ENCODE measurements at places on chromosomes 2 and 18.

DNA sequence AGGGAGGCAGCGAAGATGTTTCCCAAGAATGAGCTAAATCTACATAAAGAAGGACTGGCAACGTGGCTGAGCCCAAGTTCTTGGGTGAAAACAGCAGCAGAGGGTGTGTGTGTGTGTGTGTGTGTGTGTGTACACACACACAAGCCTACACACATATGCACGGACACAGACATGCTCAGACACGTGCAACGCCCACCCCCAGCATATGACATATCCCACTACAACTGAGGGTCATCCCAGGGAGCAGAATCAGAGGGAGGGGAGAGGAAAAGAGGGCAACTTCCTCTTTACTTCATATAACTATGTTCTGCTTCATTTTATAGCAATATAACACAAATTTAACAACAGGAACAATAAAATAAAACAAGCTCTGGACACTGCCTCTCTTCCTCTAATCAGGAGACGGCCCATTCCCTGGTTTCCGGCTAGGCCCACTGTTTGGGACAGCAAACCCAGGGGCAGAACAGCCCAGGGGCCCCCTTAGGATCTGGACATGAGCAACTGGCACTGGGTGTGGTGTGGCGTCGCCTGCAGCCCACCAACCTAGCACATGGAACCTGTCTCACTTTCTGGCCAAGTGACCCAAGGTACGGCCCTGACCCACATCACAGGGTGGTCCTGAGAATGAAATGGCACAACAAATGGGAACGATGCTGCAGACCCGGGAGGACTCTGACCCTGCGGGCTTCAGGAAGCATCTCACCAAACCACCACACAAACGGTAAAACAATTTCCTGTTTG lies 25.0 kb downstream of the FAM178B start:
- DNase-seq, result no peak

- no peak for DNase-seq
These were observed 47.8 kb upstream of the NT5C1B start for GRCh38 chr2:18637196-18637595.

GRCh38 chr18:39380866-39381265 lies 1815.3 kb upstream of the CELF4 start:
- DNase-seq, result no peak

DNA sequence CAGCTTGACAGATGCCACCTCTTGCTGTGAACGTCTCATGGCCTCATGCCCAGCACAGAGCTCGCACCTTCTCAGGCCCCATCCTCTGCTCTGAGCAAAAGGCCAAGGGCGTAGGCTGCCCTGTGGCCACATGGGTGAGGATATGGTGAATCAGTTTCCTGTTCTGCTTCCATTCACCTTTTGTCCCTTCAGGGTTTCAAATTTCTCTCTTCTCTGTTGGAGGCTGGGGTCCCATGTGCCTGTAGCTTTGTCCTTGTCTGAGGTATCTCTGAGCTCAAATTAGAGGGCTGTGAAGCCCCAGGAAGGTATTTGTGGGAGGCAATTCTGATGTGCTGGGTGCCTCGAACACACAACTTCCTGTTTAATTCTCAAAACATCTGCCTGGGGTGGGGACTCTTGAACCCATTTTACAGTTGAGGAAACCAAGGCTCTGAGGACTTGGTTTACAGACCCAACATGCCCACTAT lies 29.0 kb downstream of the ZAP70 start:
- DNase-seq, result no peak

DNA sequence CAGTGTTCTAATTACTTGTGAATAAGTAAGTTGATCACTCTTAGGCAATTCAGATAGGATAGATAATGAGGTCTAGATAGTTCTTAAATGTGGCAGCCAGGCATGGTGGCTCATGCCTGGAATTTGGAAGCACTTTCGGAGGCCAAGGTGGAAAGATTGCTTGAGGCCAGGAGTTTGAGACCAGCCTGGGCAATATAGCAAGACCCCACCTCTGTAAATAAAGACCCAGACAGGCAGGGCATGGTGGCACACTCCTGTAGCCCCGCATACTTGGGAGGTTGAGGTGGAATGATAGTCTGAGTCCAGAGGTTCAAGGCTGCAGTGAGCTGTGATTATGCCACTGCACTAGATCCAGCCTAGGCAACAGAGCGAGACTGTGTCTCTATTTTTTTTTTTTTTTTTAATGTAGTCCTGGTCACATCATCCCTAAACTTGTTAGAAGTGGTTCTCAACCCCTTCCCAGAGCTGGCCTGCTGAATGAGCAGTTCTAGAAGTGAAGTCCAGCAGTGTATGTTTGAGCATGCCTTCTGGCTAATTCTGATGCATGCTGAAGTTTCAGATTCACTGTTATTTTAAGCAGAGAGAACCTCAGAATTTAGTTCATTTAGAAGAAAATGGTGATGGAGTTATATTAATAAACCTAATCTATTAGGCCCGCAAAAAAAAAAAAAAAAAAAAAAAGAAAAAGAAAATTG lies 306.2 kb downstream of the PRKCE start:
- DNase-seq, result no peak

DNA sequence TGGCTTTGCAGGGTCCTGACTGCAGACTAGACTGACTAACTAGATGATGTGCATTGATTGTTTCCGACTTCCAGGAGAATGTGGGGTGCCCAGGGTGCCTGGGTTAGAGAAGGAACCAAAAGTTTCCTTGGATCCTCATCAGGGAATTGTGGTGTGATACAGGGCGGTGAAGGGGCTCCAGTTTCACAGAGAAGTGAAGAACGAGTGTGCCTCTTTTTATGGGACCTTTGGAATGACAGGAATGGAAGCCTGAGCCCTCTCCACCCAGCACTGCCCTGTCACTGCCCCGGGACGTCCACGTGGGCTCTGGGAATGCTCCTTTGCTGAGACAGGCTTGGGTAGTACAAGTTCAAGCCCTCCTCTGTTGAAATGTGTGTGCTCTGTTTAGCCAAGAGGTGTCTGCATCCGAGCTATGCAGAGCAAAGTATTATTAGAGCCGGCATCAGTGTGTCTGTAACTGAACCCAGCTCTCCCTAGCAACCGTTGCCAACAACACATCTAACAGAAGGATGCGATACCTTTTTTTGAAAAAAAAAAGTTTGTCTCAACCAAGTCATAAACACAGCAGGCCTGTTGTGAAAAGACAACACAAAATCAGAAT lies 183.6 kb downstream of the SMAD7 start:
- DNase-seq, result no peak

- no peak for DNase-seq
These were observed 101.7 kb downstream of the DOCK10 start for GRCh38 chr2:224940618-224941017.

- no peak for DNase-seq
These were observed 143.6 kb upstream of the HAAO start for GRCh38 chr2:42935692-42936671.

DNA sequence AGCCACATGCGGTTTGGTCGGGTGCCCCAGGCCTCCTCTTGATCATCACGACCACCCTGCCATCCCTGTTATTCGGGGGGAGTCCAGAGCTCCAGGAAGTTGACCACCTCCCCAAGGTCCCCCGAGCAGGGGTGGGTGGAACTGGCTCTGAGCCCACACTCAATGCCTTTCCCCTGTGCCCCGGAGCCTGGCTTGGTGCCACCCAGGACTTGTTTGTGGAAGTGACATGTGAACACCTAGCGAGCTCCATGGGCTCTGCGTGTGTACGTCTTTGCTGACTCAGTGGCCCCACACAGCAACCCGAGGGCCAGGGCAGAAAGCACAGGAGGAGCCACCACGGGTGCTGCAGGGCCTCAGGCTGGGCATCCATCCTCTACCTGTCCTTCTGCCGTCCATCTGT lies 32.5 kb downstream of the ODC1 start:
- no peak for DNase-seq

DNA sequence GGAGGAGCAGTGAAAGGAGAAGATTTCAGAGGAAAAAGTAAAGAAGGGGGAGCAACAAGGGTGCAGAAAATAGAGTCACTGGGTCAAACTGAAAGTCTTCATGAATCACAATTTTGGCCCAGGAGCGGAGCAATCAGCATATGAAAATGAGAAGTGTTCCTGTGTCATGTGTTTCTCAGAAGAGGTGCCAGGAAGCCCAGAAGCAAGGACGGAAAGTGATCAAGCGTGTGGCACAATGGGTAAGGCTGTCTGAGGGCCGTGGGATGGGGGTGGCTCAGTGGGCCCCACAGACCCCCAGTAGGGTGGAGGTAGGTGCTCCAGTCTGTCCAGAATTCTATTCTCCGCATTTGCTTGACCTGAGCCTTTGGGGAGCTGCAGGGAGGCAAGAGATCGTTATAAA lies 44.2 kb downstream of the SP140 start:
- DNase-seq, result no peak
